ENCODE measurements at places on chromosomes 12 and 14.

- DNase-seq = no peak
These were observed 85.0 kb upstream of the KRR1 start for GRCh38 chr12:75596406-75596805.

DNA sequence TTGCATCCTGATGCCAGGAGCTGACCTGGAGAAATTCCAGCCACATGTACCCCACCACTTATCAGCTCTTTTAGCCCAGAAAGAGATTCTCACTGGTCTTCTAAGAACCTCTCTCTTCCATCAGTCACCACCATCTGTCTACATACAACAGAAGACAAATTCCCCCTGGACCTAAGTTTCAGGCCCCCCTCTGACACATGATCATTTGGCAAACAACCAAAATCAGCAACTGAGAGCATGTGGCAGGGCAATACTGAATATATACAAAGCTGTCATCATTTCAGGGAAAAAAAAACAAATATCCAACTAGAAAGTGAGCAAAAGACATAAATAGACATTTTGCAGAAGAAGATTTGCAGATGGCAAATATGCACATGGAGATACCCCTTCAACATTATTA, 180.2 kb downstream of the FOXN3 start:
- DNase-seq = peak; percentile 93

DNA sequence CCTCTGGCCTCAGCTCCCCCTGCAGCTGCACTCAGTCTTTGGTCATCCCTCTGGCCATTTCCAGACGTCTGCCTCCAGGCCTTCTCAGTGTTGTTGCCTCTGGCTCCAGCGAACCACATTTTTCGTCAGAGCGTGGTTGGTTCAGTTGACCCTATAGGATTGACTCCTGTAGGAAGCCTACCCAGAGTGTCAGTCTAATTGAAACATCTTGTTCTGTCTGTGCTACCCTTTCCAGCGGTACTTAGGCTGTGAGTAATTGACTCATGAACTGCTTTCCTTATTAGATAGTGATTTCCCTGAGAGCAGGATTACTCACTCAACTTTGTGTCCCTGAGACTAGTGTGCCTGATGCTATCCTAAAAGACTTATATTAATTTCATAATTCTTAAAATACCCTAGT, 373.2 kb downstream of the ATP23 start:
- DNase-seq = no peak

- DNase-seq = no peak
These were observed 6.9 kb downstream of the CDCA4 start for GRCh38 chr14:105014032-105014431.

Data from NCI-H2171 (cell line).